ENCODE measurements at places on chromosomes 5 and 9.

- DNase-seq: no peak
Observed at GRCh38 chr9:99986642-99987041, 80.2 kb downstream of the STX17 start.

DNA sequence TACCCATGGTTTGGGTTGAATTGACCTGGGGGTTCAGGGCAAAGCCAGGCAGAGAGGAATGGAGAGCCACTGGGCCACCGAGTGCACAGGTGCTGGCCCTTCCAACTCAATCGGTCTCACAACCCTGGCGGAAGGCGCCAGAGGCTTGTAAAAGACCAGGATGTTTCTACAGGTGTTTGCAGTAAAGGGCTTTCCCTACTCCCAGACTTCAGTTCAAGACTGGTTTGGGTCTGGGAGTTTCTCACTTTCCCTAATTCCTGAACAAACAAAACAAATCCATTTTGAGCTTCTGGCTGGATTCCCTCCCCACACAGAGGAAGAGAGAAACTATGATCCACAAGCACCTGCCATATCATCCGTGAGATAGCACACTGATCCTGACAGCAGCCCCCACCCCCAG, 125.2 kb upstream of the KLF4 start:
- DNase-seq: no peak

DNA sequence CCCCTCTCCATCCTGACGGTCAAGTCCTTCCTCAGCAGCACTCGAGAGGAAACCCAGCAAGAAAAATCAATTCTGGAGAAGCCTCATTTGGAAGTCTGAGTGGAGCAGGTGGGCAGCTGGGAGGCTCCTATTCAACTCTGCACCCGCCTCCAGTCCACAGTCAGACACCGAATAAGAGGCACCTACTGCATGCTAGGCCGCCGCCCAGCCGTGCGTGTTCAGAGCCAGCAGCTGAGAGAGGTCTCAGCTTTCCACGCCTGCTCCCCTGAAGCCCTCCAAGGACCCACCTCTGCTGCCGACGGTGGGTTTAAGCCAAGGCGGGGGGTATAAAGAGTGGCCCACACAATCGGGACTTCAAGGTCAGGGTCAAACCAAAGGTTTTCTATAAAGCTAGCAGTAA, 41.9 kb downstream of the VAV2 start:
- DNase-seq: no peak

DNA sequence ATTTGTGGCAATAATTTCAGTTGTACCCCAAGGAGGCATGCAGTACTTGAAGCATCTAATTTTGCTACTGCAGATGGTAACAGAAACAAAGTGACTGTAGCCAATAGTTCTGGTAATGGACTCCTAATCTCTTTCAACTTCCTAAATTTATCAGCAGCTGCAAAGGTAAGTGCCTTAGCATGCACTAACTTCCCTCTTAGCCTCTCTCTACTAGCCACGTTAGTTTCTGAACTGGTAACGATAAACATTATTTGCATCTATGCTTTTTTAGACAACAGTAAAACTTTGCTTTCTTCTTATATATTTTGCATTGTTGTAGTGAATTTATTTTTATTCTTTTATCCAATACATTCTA, 6.2 kb upstream of the CKS2 start:
- DNase-seq: no peak

- no peak for DNase-seq
Observed at GRCh38 chr9:7119612-7120011, 361.8 kb downstream of the KDM4C start.

Measured in urothelium cell line (cell line).